ENCODE measurements at places on chromosomes 13 and 19.

DNA sequence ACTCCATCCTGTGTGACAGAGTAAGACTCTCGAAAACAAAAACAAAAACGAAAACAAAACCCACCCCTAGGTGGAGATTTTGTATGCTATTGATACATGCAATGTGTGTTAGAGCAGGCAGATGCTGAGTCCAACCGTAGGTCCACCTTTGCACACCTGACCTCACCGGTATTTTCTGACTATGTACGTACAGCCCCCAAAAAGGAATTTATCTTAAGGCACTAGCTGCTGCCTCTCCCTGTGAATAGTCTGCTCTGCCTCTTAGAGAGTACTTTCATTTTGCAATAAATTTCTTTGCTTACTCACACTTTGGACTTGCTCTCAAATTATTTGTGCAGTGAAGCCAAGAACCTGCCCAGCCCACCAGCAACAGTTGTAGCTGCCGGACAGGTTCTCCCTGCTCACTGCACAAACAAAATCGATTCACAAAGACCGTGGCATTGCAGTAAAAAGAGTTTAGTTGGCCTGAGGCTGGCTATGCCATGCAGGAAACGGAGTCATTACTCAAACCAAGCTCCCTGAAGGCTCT lies 8.2 kb upstream of the ZNF77 start:
- peak; percentile 74 for DNase-seq

GRCh38 chr13:40476175-40476958 lies 190.1 kb downstream of the FOXO1 start:
- DNase-seq: no peak

- DNase-seq: no peak
Measured at GRCh38 chr19:35462476-35462953, 14.5 kb downstream of the FFAR2 start.

DNA sequence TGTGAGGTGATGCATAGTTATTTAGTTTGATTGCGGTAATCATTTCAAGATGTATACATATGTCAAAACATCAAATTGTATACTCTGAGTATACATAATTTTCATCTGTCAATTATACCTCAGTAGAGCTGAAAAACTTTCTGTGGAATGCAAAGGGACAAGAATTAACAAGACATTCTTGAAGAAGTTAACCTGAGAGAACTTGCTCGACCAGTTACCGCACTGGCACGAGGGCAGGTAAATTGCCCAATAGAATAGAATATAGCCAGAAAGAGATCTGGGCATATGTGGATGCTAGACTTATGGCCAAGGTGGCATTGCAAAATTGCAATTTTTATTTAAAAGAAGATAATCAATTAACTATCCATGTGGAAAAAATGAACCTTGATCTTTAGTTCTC lies 42.3 kb upstream of the GJB6 start:
- no peak for DNase-seq

DNA sequence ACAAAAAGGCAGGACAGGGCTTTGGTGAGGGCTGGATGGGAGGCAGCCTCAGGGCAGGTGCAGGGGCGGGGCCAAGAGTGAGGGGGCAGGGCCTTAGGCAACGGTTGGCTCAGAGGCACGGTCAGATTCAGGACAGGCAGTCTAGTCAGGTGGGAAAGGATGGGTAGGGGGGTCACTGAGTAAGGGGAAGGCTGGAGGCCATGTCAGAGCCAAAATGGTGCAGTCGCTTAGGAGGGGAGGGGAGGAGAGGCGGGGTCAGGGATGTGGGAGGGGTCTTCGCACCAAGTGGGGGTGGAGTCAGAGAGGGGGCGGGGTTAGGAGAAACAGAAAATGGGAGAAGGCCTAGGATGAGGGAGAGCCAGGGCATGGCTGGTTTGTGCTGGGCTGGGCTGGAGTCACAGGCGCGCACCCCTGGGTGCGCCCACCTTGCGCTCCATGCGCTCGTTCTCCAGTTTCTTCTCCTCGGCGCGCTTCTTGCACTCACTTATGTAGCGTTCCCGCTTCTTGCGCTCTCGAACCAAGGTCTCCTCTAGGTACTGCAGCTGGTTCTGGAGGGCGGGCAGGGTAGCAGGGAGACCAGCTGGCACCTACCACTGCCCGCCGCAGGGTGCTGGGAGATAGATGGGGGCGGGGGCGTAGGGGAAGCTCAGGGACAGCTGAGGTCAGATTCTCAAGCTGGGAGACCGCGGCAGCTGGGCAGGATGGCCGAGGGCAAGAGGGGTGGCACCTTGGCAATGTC lies 6.8 kb upstream of the RGL3 start:
- no peak for DNase-seq

Data from left colon (tissue), 2 donors.